ENCODE measurements at places on chromosomes 2 and 18. TPM values are rescaled to one million over a fixed set of nuclear protein-coding genes. Genes with fewer than 3 reads are reported as not detected.

DNA sequence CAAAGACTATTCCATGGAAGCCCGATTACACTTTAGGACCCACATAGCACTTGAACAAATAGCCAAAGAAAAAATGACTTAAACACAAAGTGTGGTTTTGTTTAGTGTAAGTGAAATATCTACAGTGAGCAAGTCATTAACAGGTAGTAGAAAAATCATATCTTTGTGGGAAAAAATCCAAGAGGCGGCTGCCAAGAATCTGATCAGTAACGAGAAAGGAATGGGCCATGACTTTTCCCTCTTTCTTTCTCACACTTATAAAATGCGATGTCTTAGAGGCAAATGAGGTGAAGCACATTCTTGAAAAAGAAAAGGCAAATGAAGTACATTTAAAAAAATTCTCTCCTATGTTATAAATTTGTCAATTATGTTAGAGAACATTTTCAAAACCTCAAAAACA, 12.9 kb upstream of the GEMIN6 start:
- DNase-seq: no peak
- no peak overlapping the region for H3K27ac ChIP-seq
- no peaks in the 10 kb centered on the region for H3K4me1 ChIP-seq
- H3K36me3 ChIP-seq: no peaks in the 10 kb centered on the region
- H3K27me3 ChIP-seq: no peaks in the 10 kb centered on the region
- H3K4me3 ChIP-seq: no peak overlapping the region

DNA sequence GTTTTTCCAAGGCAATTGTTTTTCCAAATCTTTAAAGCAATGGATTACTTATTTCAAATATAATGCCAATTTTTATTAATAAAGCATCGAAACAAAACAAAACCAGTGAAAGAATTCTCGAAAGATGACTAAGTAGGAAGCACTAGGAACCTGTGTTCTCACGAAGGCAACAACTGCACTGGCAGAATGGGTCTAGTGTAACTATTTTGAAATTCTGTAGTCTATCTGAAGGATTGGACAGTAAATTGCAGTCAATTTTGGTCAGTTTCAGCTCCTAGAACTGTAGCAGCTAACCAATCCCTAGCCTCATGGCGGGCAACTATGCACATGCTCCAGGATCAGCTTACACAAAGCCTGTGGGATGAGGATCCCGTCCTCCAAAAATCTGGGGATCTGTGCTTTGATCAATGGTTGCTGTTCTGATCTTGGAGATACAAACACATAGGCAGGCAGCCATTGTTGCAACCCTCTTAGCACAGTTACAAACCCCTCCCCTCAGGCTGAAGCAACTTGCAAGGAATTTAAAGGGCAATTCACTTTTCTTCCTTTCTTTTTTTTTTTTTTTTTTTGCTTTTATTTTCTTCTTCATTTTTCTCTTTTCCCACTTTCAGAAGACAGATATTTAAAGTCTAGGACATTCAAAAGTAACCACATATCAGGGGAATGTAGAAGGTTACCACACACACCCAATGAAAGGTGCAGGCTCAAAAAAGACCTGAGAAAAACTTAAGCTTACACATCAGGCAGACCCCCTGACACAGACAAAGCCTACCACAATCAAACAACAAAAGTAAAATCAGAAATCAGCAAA, 147.6 kb downstream of the THADA start:
- H3K27me3 ChIP-seq: no peaks in the 10 kb centered on the region
- no peaks in the 10 kb centered on the region for H3K36me3 ChIP-seq
- DNase-seq: no peak
- no peak overlapping the region for H3K27ac ChIP-seq

GRCh38 chr2:70496819-70497218, 56.8 kb downstream of the TGFA start:
- no peaks in the 10 kb centered on the region for H3K4me1 ChIP-seq
- no peak overlapping the region for H3K4me3 ChIP-seq
- no peak for DNase-seq
- no peaks in the 10 kb centered on the region for H3K27me3 ChIP-seq
- no peak overlapping the region for H3K27ac ChIP-seq

GRCh38 chr2:108612514-108613183, 78.4 kb downstream of the LIMS1 start:
- H3K36me3 ChIP-seq: no peaks in the 10 kb centered on the region
- peaks cover 78% of the 10 kb centered on the region for H3K4me1 ChIP-seq
- no peak overlapping the region for H3K4me3 ChIP-seq
- peak; percentile 74 for DNase-seq
- no peaks in the 10 kb centered on the region for H3K27me3 ChIP-seq

GRCh38 chr2:145460112-145460511, 940.2 kb upstream of the ZEB2 start:
- DNase-seq: no peak
- H3K4me3 ChIP-seq: no peak overlapping the region
- no peaks in the 10 kb centered on the region for H3K36me3 ChIP-seq
- no peaks in the 10 kb centered on the region for H3K4me1 ChIP-seq

- no peak overlapping the region for H3K27ac ChIP-seq
- H3K4me1 ChIP-seq: peaks cover 13% of the 10 kb centered on the region
- H3K4me3 ChIP-seq: no peak overlapping the region
- DNase-seq: no peak
Observed at GRCh38 chr18:9786631-9787030, 78.5 kb downstream of the RAB31 start.

GRCh38 chr2:70684846-70685622, 83.0 kb downstream of the ADD2 start:
- H3K4me3 ChIP-seq: no peak overlapping the region
- DNase-seq: no peak
- H3K36me3 ChIP-seq: no peaks in the 10 kb centered on the region
- H3K27me3 ChIP-seq: no peaks in the 10 kb centered on the region

DNA sequence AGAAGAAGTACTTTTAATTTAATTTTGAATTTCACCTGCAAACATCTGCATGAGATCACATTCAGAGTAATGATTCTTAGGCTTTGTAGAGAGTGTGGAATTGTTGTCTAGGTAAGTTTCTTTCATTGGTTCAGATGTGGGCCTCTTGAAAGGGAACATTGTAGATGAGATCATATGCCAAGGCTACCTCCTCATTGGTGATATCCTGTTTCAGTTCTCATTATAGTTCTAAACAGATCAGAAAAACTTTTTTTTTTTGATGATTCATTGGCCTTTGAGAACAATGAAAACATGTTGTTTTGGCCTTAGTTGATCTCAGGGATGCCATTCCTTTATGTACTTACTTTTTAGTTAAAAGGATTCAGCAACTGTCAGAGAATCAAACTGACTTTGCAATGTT, 44.5 kb downstream of the EML6 start:
- no peaks in the 10 kb centered on the region for H3K36me3 ChIP-seq
- no peak overlapping the region for H3K4me3 ChIP-seq
- no peaks in the 10 kb centered on the region for H3K27me3 ChIP-seq
- no peaks in the 10 kb centered on the region for H3K4me1 ChIP-seq

- peak overlapping the region; percentile 26 for H3K4me3 ChIP-seq
- H3K27me3 ChIP-seq: no peaks in the 10 kb centered on the region
- H3K27ac ChIP-seq: peak overlapping the region; percentile 76
- H3K36me3 ChIP-seq: no peaks in the 10 kb centered on the region
- no peaks in the 10 kb centered on the region for H3K4me1 ChIP-seq
Observed at GRCh38 chr2:25161055-25161781, 7.2 kb downstream of the POMC start.

Gene RELCH
- 46.1 TPM for total RNA-seq

DNA sequence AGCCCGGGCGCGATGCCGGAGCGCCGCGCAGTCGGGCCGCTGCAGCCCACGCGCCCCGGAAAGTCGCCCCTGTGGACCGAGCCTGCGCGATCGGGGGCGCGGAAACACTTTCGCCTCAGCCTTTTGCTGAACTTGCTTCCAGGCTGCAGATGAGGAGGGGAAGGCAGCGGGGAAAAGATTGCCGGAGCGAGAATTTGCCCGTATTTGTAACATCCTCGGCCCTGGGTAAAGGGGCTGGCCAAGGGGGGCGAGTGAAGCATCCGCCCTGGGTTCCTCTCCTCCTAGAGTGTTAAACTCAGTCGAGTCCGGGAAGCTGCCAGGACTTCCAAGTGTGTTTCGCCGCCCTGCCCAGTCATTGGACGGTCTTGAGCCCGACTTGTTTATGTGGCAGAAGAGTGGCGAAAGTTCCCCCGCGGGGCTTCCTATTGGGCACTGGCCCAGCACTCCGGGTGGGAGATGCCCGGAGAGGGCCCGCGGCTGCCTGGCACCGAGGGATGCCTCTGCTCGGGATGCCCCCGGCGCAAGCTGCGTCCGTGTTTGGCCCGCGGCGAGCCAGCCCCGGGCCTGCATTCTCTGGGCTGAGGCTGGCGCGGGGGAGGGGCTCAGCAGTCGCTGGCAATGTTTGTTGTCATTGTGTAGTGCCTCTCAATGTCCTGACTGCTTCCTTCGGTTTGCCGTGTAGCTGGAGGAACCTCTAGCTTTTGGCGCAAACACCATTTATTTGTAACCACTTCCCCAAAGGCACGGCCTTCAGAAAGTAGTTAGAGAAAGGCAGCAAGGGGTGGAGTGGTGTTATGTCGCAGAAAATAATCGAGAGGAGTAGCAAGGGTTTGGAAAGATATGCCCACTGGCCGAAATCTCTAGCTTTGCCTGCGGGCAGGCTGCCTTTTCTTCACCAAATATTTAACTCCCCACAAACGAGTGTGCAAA, 1.1 kb downstream of the CYBRD1 start:
- no peaks in the 10 kb centered on the region for H3K27me3 ChIP-seq
- DNase-seq: peak; percentile 91
- peak overlapping the region; percentile 87 for H3K27ac ChIP-seq
